Mesothelial cell of epicardium (in vitro differentiated cells): ENCODE measurements at places on chromosomes 7 and 10. TPM values are rescaled to one million over a fixed set of nuclear protein-coding genes. Genes with fewer than 3 reads are reported as not detected.

Gene CUBN
- total RNA-seq = 0.90 to 1.8 TPM (median 1.5 TPM) in 3 replicates

Gene CCDC3
- 5.2 to 5.7 TPM (median 5.4 TPM) in 3 replicates for total RNA-seq

Gene CYP17A1
- total RNA-seq = 0.54 to 1.1 TPM (median 0.81 TPM) in 3 replicates

Gene CALN1
- 0.25 to 1.1 TPM (median 0.42 TPM) in 3 replicates for total RNA-seq

Gene PPP1R17
- total RNA-seq = not detected in 3 replicates

Gene GDF2
- total RNA-seq = not detected in 3 replicates

Gene CDH23
- total RNA-seq = 2.5 to 2.9 TPM (median 2.9 TPM) in 3 replicates

Gene SKIDA1
- 9.7 to 10.4 TPM (median 9.7 TPM) in 3 replicates for total RNA-seq

DNA sequence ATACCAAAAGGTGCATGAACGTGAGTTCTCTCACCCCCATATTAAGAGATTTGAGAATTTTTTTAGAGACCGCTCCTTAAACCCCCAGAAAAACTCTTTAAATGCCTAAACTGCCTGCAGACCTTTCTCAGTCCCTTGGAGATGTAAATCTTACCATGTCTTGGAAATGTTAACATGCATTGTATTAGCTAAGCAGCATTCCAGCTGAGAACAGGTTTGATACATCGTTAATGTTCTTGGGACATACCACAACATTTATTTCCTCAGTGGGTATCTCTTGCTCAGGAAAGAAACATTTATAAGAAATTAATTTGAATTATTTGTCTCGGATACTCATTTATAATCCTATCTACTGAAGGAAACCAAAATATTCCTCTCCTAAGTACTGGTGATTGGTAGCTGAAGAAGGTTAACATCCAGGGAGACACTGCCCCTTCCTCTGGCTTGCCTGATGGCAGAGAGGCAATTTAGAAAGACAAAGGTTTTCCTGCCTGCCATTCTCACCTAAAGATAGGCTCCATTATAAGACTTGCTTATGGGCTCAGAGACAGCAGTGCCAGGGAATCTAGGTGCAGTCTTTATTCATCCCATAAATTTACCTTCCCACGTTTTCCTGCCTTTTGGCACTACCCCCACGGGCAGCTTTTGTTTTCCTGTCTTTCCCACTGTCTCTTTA is 141.2 kb downstream of the COBL start:
- peaks cover 6% of the 10 kb centered on the region for H3K27me3 ChIP-seq
- H3K4me1 ChIP-seq = no peaks in the 10 kb centered on the region
- H3K4me3 ChIP-seq = no peak overlapping the region
- no peak overlapping the region for H3K27ac ChIP-seq
- no peak for DNase-seq

DNA sequence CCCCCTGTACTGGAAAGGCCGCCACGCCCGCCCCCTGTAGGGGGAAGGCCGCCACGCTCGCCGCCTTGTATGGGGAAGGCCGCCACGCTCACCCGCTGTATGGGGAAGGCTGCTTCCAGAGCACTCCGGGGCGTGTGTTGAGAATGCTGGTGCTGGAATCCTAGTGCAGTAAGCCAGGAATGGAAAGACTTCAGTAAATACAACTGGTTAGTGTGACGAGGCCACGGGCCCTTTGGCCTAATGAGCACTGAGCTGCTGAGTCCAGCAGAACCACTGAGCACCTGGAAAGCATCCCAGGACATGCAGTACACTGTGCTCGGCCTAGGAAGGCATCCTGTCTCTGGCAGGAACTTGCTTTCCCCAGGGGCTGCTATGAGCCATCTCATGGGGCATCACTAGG is 398.9 kb downstream of the PTPRN2 start:
- no peak overlapping the region for H3K4me3 ChIP-seq
- H3K27me3 ChIP-seq = no peaks in the 10 kb centered on the region
- H3K4me1 ChIP-seq = no peaks in the 10 kb centered on the region
- H3K36me3 ChIP-seq = peaks cover 2% of the 10 kb centered on the region

DNA sequence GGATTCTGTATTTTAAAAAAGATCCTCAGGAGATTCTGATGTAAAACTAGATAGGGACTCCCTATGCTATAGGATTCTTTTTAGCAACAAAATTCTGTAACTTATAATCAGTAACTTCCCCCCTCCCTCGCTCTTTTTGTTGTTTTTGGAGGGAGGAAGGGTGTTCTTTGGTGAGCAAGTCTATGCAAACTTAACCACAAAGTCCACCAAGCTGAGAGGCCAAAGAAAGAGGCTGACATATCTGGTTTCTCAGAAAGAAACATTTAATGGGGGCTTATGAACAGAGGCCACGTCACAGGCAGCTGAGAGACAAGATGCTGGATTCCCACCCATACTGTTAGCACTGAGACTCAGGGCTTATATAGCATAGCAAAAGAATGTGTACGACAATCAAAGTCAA is 14.3 kb upstream of the ABCB5 start:
- no peak for DNase-seq
- no peak overlapping the region for H3K27ac ChIP-seq
- H3K4me1 ChIP-seq = peaks cover 15% of the 10 kb centered on the region
- no peak overlapping the region for H3K4me3 ChIP-seq
- no peaks in the 10 kb centered on the region for H3K36me3 ChIP-seq

- H3K27ac ChIP-seq = peak overlapping the region; percentile 86
- no peak overlapping the region for H3K4me3 ChIP-seq
- no peaks in the 10 kb centered on the region for H3K36me3 ChIP-seq
- peaks cover 2% of the 10 kb centered on the region for H3K4me1 ChIP-seq
Observed at GRCh38 chr10:128614802-128615553, 488.8 kb upstream of the MKI67 start.

- H3K4me1 ChIP-seq = no peaks in the 10 kb centered on the region
- no peak for DNase-seq
- no peak overlapping the region for H3K27ac ChIP-seq
- no peaks in the 10 kb centered on the region for H3K36me3 ChIP-seq
Observed at GRCh38 chr7:141102436-141102835, 28.6 kb downstream of the TMEM178B start.

- peaks cover 7% of the 10 kb centered on the region for H3K4me1 ChIP-seq
- H3K36me3 ChIP-seq = no peaks in the 10 kb centered on the region
- no peak overlapping the region for H3K4me3 ChIP-seq
- peaks cover 2% of the 10 kb centered on the region for H3K27me3 ChIP-seq
Observed at GRCh38 chr10:124174071-124174566, 80.7 kb upstream of the CHST15 start.

GRCh38 chr10:127907411-127908105 is 655 bp downstream of the PTPRE start:
- no peaks in the 10 kb centered on the region for H3K36me3 ChIP-seq
- H3K27ac ChIP-seq = no peak overlapping the region
- H3K4me1 ChIP-seq = no peaks in the 10 kb centered on the region
- peaks cover 50% of the 10 kb centered on the region for H3K27me3 ChIP-seq

DNA sequence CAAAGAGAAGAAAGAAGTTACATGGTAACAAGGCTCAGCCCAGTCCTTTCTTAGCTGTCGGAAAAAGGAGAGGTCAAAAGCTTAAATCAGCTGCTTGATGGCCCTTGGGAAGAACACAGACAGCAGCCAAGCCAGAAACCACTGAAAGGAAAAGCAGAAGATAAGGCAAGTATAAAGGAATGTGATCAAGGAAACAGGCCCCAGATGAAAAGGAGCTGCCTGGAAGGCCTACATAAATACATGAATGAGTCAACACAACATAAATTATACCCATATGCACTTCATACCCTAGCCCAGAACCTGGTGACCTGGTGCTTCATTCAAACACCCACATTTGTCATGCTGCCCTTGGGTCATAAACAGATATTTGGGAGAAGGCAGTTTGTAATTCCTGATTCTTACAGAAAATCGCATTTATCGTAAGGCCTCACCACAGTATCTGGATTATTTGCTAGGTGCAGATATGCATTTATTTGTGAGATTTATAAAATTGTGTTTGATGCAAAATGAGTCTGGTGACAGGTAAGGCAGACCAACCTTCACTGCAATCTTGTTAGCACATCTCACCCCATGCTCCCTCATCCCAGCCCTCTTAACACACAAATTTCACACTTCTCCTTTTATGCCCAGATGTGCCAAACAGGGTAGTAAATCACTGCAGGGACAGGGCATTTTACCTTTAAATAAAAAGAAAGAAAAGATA is 94.9 kb upstream of the KCNIP2 start:
- no peak for DNase-seq
- H3K4me3 ChIP-seq = no peak overlapping the region
- peaks cover 49% of the 10 kb centered on the region for H3K4me1 ChIP-seq
- peaks cover 4% of the 10 kb centered on the region for H3K36me3 ChIP-seq
- no peaks in the 10 kb centered on the region for H3K27me3 ChIP-seq

DNA sequence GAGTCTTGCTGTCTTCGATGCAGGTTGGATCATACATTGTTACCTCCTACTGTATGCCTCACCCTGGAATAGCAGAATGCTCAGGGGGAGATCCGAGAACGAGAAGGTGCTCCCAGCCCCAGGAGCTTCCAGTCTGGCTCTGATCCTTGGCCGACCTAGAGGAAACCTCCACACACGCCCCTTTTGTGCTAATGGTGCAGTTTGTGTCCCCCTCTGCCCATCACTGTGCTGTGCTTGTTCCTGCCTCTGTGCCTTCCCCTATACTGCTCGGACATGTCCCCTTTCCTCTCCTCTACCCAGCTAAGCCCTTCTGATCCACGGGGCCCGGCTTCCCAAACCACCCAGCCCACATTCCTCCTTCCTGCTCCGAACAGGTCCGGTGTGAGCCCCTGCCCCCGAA is 32.5 kb downstream of the ZNF775 start:
- H3K4me1 ChIP-seq = peaks cover 9% of the 10 kb centered on the region
- no peaks in the 10 kb centered on the region for H3K27me3 ChIP-seq
- no peak overlapping the region for H3K4me3 ChIP-seq
- no peak overlapping the region for H3K27ac ChIP-seq

- no peaks in the 10 kb centered on the region for H3K27me3 ChIP-seq
- DNase-seq = no peak
- no peak overlapping the region for H3K27ac ChIP-seq
Observed at GRCh38 chr10:114315566-114316420, 76.7 kb downstream of the VWA2 start.

- H3K4me3 ChIP-seq = no peak overlapping the region
- no peak overlapping the region for H3K27ac ChIP-seq
- peaks cover 31% of the 10 kb centered on the region for H3K4me1 ChIP-seq
- DNase-seq = no peak
Observed at GRCh38 chr10:67075491-67075971, 149.7 kb downstream of the LRRTM3 start.

GRCh38 chr7:65509368-65510186 is 135.9 kb downstream of the ZNF92 start:
- H3K27ac ChIP-seq = no peak overlapping the region
- peak overlapping the region; percentile 60 for H3K4me3 ChIP-seq

- no peak overlapping the region for H3K4me3 ChIP-seq
- H3K27me3 ChIP-seq = no peaks in the 10 kb centered on the region
- H3K4me1 ChIP-seq = peaks cover 43% of the 10 kb centered on the region
Observed at GRCh38 chr10:130635528-130635927, 499.3 kb downstream of the GLRX3 start.

GRCh38 chr7:1331561-1332467 is 99.1 kb downstream of the UNCX start:
- H3K36me3 ChIP-seq = no peaks in the 10 kb centered on the region
- no peak overlapping the region for H3K4me3 ChIP-seq
- H3K27ac ChIP-seq = no peak overlapping the region
- H3K27me3 ChIP-seq = peaks cover 27% of the 10 kb centered on the region
- H3K4me1 ChIP-seq = no peaks in the 10 kb centered on the region
- no peak for DNase-seq

- H3K27ac ChIP-seq = no peak overlapping the region
- DNase-seq = no peak
- H3K27me3 ChIP-seq = no peaks in the 10 kb centered on the region
Observed at GRCh38 chr10:11886851-11887250, 63.7 kb downstream of the PROSER2 start.

DNA sequence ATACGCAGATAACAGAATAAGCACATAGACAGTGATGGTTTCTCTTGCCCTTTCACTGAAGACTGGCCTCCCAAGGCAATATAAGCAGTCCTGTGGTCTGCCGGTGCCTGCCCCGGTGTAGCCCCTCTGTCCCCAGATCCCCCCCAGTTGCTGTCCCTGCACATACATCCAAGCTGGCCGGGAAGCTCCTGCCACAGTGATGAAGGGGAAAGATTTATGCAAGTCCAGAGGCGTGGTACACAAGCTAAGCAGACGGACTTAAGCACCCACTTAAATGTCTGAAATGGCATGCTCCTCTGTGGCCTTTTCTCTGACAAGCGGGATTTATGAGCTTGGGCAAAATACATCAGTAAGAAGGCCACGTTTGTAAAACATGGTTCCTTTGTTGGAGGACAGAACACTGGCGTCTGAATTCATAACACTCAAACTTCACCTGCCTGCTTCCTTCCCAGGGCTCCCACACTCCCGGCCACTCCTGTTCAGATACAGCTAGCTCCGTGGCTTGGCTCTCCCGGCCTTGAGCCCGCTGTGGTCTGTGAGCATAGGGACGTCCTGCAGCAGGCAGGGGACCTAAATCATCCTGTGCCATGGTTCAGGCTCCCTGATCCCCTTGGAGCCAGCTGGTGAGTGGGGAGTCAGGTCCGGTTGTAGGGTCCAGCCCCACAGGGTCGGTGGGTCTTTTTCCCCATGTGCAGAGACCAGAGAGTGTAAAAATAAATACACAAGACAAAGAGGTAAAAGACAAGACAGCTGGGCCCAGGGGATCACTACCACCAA is 61.7 kb upstream of the PPP2R2D start:
- H3K36me3 ChIP-seq = no peaks in the 10 kb centered on the region
- H3K4me3 ChIP-seq = no peak overlapping the region
- H3K27ac ChIP-seq = no peak overlapping the region
- no peaks in the 10 kb centered on the region for H3K4me1 ChIP-seq
- peaks cover 6% of the 10 kb centered on the region for H3K27me3 ChIP-seq

- H3K4me1 ChIP-seq = peaks cover 2% of the 10 kb centered on the region
- peaks cover 2% of the 10 kb centered on the region for H3K27me3 ChIP-seq
- no peak for DNase-seq
- no peak overlapping the region for H3K27ac ChIP-seq
Observed at GRCh38 chr10:114188001-114188400, 8.8 kb downstream of the TDRD1 start.

GRCh38 chr10:128708182-128708581 is 582.0 kb upstream of the MKI67 start:
- peaks cover 11% of the 10 kb centered on the region for H3K27me3 ChIP-seq
- no peaks in the 10 kb centered on the region for H3K36me3 ChIP-seq
- no peak overlapping the region for H3K27ac ChIP-seq
- no peak overlapping the region for H3K4me3 ChIP-seq

GRCh38 chr7:100167912-100168323 is 499 bp downstream of the GAL3ST4 start:
- peaks cover 36% of the 10 kb centered on the region for H3K27me3 ChIP-seq
- H3K4me3 ChIP-seq = peak overlapping the region; percentile 76
- DNase-seq = no peak
- H3K36me3 ChIP-seq = peaks cover 2% of the 10 kb centered on the region
- H3K27ac ChIP-seq = peak overlapping the region; percentile 79

DNA sequence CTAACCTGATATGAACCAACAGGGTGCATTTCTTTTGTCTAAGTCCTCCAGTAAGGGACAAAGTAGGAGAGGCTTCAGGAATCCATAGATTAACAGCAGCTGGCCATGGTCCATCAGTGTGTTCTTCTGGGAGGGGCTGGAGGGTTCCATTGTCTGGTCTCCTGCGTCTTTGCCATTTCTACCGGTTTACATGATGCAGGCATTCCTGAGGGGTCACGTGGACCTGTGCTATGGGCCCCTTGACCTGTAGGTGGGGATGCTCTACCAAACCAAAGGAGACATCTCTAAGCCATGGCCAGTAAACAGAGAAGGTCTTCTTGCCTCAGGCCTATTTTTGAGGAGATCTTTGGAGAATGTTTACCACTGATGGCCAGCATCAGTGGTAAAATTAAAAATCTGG is 28.7 kb upstream of the HABP2 start:
- H3K4me3 ChIP-seq = no peak overlapping the region
- no peak overlapping the region for H3K27ac ChIP-seq
- peaks cover 18% of the 10 kb centered on the region for H3K27me3 ChIP-seq
- H3K4me1 ChIP-seq = peaks cover 15% of the 10 kb centered on the region
- no peaks in the 10 kb centered on the region for H3K36me3 ChIP-seq

- peaks cover 37% of the 10 kb centered on the region for H3K27me3 ChIP-seq
- H3K27ac ChIP-seq = no peak overlapping the region
- no peak overlapping the region for H3K4me3 ChIP-seq
- no peaks in the 10 kb centered on the region for H3K36me3 ChIP-seq
- no peaks in the 10 kb centered on the region for H3K4me1 ChIP-seq
Observed at GRCh38 chr10:86304436-86304835, 62.2 kb downstream of the GRID1 start.
